ENCODE measurements at places on chromosomes 2 and 18.

GRCh38 chr2:30872797-30873196 lies 65.6 kb upstream of the CAPN13 start:
- no peak for DNase-seq

DNA sequence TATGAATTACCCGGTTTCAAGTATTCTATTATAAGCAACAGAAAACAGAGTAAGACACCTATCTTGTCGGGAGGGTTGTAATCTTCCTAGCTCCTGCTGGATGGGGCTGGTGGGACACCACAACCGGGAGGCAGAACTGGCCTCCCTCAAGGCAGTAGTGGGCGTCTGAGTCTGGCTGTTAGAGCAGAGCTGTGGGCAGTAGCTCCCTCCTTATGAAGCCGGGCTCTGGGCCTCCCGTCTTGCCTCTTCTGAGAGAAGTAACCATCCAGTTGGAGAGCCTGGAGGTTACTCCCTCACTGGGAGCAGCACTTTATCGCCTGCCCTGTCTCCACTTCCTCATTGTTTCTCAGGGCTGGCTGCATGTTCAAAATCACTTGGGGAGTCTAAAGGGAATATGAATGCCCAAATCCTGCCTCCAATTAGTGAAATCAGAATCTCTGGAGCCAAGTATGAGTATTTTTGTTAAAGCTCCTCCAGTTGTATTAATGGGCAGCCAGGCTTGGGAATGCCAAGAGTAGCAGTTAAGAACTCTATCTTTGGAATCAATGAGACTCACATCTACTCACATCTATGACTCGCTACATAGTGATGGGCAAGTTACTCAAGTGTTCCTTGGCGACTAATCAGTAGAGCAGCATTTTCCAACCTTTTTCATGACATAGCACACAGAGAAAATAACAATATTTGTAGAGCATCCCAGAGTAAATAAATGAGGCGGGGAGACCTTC lies 27.3 kb upstream of the NRP2 start:
- DNase-seq = no peak

GRCh38 chr2:189614585-189614984 lies 34.0 kb upstream of the SLC40A1 start:
- no peak for DNase-seq

DNA sequence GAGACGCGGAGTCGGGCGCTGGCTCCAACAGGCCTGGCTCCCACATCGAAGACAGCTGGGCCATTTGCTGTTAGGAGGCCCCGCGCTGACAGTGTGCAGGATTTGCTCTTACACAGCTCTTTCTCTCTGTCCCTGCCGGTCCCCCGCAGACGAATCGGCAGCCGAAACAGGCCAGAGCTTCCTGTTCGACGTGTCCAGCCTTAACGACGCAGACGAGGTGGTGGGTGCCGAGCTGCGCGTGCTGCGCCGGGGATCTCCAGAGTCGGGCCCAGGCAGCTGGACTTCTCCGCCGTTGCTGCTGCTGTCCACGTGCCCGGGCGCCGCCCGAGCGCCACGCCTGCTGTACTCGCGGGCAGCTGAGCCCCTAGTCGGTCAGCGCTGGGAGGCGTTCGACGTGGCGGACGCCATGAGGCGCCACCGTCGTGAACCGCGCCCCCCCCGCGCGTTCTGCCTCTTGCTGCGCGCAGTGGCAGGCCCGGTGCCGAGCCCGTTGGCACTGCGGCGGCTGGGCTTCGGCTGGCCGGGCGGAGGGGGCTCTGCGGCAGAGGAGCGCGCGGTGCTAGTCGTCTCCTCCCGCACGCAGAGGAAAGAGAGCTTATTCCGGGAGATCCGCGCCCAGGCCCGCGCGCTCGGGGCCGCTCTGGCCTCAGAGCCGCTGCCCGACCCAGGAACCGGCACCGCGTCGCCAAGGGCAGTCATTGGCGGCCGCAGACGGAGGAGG lies 3.5 kb downstream of the GDF7 start:
- no peak for DNase-seq

- DNase-seq = no peak
These were observed 21.3 kb upstream of the ACKR3 start for GRCh38 chr2:236548179-236548921.

- DNase-seq = no peak
These were observed 148.1 kb upstream of the HS6ST1 start for GRCh38 chr2:128466776-128467175.

DNA sequence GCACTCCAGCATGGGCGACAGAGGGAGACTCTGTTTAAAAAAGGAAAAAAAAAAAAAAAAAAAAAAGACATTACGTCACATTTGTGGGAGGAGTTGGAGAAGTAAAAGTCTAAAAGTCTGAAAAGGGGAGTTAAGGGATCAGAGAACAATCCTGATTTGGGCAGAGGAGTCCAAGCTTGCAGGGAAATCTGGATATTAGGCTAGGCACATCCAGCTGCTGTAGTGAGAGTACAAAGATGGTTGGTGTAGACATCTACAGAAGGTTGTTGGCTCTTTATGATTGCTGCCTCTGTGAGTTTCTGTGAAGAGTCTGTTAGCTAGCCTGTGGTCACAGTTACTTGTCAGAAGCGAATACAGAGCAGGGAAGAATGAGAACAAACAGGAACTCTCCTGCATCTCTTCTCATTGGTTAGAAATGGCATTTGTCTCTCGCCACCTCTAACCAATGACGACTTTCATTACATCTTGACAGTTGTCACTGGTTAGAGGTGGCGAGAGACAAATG lies 3.3 kb upstream of the OSBPL6 start:
- DNase-seq = no peak

- no peak for DNase-seq
These were observed 632 bp downstream of the AFTPH start for GRCh38 chr2:64524604-64525316.

- no peak for DNase-seq
These were observed 1.8 kb downstream of the ZEB2 start for GRCh38 chr2:144517866-144518747.

DNA sequence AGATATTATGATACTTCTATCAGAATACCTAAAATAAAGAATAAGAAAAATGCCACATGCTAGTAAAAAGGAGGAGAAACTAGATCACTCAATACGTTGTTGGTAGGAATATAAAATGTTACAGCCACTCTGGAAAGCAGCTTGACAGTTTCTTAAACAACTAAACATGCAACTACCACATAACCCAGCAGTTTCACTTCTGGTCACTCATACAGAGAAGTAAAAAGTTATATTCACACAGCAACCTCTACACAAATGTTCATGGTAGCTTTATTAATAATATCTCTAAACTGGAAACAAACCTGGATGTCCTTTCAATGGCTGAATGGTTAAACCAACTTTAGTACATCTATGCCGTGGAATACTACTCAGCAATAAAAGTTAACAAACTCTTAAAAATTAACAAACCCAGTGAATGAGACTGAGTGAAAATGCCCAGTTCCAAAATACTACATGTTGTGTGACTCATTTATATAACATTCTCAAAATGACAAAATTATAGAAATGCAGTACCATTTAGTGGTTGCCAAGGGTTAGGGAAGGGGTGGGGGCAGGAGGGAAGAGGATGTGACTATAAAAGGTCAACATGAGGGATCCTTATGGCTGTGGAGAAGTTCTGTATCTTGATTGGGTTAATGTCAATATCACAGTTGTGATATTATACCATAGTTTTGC lies 124.1 kb downstream of the MMADHC start:
- no peak for DNase-seq

GRCh38 chr2:104772996-104773395 lies 80.9 kb upstream of the POU3F3 start:
- no peak for DNase-seq

- no peak for DNase-seq
These were observed 221.6 kb downstream of the ALPK2 start for GRCh38 chr18:58407263-58407648.

DNA sequence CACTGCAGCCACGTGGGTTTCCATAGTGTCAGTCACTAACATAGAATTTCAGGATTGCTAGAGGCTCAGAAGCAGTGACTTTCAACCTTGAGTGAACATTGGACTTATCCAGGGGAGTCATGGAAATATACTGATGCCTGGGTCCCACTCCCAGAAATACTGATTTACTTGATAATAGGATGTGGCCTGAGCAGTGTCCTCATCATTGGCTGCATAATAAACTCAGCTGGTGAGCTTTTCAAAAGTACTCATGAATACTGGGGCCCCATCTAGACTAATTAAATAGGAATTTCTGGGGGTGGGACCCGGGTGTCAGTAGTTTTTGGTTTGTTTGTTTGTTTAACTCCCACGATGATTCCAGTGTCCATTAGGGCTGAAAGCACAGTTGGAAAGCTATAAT lies 141.4 kb downstream of the COL4A4 start:
- DNase-seq = no peak

- no peak for DNase-seq
These were observed 52.0 kb upstream of the TRIM43 start for GRCh38 chr2:95539836-95540235.

DNA sequence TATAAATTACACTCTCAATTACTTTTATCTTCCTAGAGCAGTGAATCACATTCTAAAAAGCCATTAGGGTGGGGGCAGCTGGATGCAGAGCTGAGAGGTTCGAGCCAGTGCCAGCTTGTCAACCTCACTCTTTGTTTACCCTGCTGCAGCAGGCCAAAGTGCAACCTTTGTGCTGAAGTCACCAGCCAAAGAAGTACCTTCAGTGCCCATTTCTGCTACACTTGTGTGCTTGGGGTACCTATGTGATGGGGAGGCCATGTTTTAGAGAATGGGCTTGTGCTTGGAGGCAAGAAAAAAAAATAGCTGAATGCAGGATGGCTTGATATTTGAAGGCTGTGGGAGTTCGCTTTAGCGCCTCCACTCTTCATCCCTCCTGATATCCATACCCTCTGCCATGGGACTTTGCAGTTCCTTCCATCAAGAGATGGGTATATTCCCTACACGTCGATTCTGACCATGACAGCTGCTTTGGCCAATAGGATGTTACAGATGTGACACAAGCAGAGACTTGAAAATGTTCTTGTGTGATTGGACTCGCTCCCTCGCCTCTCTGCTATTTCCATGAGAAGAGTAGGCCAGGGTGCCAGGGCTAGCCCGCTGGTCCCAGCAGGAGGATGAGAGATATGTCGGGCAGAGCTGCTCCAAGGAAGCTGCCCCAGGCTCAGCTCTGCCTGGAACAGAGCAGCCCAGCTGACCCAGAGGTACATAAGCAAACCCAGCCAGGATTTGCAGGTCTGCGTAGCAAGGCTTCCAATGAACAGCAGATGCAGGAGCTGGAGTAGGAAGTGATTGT lies 12.7 kb upstream of the FZD5 start:
- no peak for DNase-seq

GRCh38 chr18:44679914-44680272 lies 795 bp upstream of the SETBP1 start:
- peak; percentile 43 for DNase-seq

DNA sequence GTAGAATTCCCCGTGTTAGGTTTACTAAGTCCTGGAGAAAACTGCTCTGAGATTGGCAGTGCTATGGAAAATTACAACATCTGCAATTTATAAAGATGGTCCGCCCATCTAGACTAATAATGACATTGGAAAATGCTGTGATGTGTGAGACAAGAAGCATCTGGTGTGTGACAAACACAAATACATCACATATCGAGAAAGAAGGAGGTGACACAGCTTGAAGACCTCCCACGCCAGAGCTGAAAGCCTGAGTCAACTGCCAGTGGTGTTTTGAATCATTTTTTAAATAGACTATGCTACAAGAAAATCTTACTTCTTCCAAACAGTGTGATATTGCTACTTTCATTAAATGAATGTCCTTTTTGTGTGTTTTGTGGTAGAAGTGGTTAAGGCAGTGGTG lies 8.6 kb upstream of the ANO7 start:
- no peak for DNase-seq

GRCh38 chr18:48800466-48800865 lies 150.3 kb downstream of the SMAD7 start:
- no peak for DNase-seq

DNA sequence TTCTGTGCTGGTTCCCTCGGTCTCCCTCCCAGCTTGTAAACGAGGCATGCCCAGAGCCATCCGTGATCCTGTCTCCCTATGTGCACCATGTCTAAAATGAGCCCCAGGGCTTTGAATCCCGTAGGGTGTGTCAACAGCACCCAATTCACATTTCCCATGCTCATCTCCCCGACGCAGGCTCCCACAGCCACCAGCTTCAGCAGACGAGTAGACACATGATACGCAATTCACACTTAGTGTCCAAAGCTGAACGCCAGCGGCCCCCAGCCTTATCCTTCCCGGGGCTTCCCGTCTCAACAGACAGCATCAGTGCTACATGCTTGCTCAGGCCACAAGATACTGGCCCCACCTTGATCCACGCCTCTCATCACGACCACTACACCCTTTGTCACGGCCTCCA lies 88.1 kb downstream of the EIPR1 start:
- DNase-seq = no peak

- no peak for DNase-seq
These were observed 10.0 kb upstream of the REEP1 start for GRCh38 chr2:86347401-86347800.

- no peak for DNase-seq
These were observed 322.6 kb downstream of the AFF3 start for GRCh38 chr2:99819766-99820165.

DNA sequence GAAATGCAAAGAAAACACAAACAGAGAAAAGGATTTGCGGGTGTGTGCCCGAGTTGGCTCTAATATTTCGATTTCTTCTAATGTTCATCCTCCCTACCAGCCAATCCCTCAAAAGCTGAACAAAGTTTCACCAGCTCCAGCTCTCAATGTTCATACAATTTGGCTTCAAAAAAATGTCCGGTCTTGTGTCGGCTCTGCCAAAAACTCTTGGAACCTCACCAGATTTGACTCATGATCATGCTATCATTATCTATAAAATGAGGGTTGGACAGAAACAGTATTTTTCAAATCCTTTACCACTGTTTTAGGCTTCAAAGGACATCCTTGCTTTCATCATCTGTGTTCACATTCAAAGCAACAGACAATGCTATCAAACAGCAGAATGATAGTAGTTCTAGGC lies 88.2 kb downstream of the CRACDL start:
- DNase-seq = no peak

GRCh38 chr18:49814147-49814499 lies 790 bp upstream of the ACAA2 start:
- DNase-seq = peak; percentile 34

DNA sequence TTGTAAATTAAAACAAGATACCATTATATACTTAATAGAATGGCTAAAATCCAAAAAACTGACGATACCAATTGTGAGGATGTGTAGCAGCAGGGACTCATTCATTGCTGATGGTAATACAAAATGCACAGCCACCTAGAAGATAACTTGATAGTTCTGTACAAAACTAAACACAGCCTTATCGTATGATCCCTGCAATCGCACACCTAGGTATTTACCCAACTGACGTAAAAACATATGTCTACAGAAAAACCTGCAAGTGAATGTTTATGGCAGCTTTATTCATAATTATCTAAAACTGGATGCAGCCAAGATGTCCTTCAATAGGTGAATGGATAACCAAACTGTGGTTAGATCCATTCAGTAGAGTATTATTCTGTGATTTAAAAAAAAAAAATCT lies 45.5 kb downstream of the TBC1D8 start:
- no peak for DNase-seq

- no peak for DNase-seq
These were observed 17.0 kb downstream of the CHMP1B start for GRCh38 chr18:11868230-11868629.

- no peak for DNase-seq
These were observed 91.8 kb downstream of the MTCL1 start for GRCh38 chr18:8797206-8797605.
